ENCODE measurements at places on chromosomes 7 and 10.

DNA sequence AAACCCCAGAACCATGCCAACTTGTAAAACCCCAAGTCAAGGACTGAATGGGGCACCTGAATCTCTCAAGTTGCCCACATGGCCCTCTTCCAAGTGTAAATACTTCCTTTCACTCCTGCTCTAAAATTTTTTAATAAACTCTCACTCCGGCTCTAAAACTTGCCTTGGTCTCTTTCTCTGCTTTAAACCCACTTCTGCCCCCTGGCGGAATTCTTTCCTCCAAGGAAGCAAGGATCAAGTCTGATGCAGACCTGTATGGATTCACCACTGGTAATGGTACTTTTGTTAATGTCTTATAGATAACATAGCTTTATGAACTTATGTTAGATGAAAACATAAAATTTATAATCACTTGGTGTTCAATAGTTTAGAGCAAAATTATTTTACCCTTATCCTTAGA lies 33.8 kb downstream of the SLC16A9 start:
- no peak for DNase-seq

GRCh38 chr7:135390829-135391228 lies 119.1 kb downstream of the CNOT4 start:
- no peak for DNase-seq

DNA sequence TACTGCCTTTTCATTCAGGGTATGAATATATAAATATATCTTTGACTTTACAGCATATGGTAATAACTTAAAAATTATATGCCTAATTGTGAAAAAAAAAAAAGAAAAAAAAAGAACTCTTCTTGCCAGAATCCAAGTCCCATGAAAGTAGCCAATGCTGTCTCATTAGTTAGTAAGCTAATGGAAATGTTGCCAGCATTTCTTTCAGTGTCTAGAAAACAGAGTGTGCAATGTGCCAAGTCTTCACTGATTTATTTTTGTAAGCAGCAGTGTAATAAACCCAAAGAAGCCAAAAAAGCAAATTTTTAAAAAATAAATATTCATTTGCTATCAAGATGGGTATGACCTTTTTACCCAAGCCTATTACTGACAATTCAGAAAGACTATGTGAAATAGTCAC lies 31.1 kb upstream of the LRRN3 start:
- DNase-seq, result no peak

GRCh38 chr10:15367296-15368085 lies 3.6 kb downstream of the FAM171A1 start:
- DNase-seq, result no peak

GRCh38 chr10:46224414-46224682 lies 62.4 kb upstream of the ANTXRL start:
- peak; percentile 7 for DNase-seq

All from activated T-cell treated with anti-CD3 and anti-CD28 coated beads, Interleukin-2, amount 50 U/mL, for 1 hour (primary cell).